ENCODE measurements at places on chromosomes 12 and 14. TPM values are rescaled to one million over a fixed set of nuclear protein-coding genes. Genes with fewer than 3 reads are reported as not detected.
A peak's percentile ranks its signal among the peaks of the same experiment; 100 is the strongest.

Gene FAM186B
- total RNA-seq: 0.18 TPM

Gene TRHDE
- not detected for total RNA-seq

Gene VRTN
- not detected for total RNA-seq

Gene CRACR2A
- total RNA-seq: 7.3 TPM

Gene STYK1
- 0.74 TPM for total RNA-seq

GRCh38 chr14:88482524-88482923 lies 72.3 kb downstream of the PTPN21 start:
- no peak for DNase-seq

GRCh38 chr12:28278499-28278898 lies 88.2 kb downstream of the CCDC91 start:
- no peak for DNase-seq

- DNase-seq: no peak
Observed at GRCh38 chr12:31524791-31525495, 66.0 kb downstream of the DENND5B start.

DNA sequence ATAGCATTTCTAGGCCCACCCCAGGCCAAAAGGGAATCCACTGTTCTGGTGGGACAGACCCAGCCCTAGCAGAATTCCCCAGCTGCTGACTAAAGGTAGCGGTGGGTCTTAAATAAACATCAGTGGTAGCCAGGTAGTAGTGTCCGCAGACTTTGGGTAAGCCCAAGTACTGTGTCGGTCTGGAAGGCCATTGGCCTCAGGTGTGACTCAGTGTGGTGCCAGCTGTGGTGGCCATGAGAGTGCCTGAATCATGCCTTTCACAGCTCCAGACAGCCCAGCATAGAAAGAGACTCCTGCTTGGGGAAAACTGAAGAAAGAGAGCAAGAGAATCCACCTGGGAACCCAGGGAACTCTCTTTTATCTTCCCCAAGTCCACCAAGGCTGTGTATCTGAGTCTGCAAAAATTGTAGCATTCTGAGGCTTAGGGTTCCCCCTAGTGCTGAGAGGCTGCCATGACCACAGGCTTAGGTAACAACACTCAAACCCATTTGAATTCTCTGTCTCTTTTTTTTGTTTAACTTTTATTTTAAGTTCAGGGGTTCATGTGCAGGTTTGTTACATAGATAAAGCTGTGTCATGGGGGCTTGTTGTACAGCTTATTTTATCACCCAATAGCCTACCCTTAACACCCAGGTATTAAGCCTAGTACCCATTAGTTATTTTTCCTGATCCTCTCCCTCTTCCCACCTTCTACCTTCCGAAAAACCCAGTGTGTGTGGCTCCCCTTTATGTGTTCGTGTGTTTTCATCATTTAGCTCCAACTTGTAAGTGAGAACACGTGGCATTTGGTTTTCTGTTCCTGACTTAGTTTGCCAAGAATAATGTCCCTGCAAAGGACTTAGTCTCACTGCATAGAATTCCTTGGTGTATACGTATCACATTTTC lies 16.7 kb upstream of the CD163L1 start:
- DNase-seq: no peak

- DNase-seq: no peak
Observed at GRCh38 chr12:100895192-100895591, 100.6 kb downstream of the ANO4 start.

GRCh38 chr12:13450231-13451080 lies 253.9 kb downstream of the EMP1 start:
- DNase-seq: no peak

DNA sequence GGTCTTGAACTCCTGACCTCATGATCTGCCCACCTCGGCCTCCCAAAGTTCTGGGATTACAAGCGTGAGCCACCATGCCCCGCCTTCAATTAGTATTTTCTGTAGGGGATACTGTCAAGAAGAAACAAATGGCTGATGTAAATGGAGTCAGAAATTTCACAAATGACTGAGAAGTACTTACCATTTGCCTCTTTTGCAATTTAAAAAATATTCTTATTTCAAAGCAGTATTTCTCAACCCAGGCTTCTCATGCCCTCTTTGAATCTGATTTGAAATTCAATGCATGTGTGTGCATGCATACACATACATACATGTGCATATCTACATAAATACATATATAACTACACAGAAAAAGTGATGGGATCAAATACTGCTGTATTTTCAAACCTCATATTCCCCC lies 4.4 kb downstream of the PSMA6 start:
- DNase-seq: no peak

DNA sequence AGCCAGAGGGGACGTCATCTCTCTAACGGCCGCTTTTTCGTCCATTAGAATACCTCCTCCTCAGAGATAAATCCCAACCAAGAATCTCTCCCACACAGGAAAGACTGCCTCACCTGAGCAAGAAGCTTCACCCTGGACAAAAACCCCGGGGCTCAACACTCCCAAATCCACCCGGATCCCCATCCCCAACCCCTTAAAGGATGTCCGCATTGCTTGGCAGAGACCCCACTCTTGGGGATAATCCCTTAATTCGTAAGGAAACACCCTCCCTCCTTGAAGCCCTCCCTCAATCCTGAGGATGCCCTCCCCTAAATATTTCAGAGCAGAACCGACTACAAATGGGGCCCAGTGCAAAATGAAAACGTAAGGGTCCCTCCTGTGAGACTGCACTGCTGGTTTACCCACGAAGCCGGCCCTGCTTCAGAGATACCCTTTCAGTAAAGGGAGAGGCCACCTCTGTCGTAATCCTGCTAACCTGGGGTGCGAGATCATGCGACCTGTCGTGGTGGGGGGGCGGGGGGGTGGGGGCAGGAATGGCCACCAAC lies 655 bp upstream of the DYNLL1 start:
- no peak for DNase-seq

GRCh38 chr12:109624467-109624866 lies 50.9 kb downstream of the MVK start:
- DNase-seq: no peak

DNA sequence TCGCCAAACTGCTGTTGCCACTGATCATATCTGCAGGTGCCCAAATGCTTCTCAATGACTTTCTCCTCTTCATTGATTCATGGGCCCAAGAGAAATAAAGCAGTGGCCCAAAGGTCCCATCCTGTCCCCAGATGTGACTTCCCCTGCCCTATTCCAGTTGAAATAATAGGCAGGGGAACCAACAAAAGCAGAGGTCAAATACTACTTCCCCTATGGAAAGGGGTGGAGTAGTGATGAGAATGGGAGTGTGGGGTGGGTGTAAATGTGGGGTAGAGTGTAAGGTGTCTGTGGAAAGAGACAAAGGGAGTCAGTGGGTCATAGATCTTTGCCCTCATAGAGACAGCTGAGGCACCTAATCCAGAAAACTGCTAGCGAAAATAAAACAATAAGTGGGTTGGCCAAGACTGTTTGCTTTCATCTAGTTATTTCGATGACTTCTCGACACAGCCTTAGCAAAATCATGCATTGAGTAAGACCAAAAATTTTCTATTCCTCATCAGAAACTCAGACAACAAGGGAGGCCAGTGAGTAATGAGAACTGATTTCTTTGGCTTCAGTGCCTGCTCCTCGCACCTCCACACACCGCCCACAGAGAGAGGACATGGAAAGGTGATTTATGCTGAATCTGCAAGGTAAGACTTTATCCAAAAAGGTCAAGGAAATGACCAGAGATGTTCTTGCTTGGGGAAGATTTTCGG lies 10.9 kb upstream of the IL22 start:
- DNase-seq: no peak

DNA sequence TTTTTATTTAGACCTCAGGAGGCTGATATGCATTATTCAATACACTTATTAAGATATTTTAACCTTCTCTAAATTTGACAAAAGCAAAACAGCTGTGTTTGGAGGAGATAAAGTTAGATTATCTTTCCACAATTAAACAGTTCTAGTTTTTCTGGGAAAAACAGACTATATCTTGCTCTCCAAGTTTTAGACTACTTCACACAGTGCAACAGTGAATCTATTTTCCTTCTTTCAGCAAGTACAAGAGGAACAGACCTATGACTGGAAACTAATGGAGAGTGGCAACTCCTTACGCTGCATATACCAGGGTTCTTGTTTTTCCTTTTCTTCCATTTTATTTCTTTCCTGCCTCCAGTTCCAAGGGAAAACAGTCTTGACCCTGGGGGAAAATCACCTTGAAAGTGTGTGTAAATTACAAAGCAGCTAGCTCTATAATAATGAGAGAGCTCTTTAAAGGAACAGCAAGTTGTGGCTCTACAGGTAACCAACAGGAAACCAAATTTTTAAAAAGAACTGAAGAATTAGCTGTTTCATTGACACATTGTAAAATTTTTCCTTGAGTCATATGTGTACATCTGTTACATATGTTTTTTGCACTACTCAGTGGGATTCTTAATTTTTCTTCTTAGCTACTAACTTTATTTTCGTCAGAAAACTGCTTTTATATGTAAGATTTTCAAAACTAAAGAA lies 27.4 kb downstream of the DNM1L start:
- no peak for DNase-seq

- peak; percentile 11 for DNase-seq
Observed at GRCh38 chr14:78519863-78520262, 349.7 kb downstream of the NRXN3 start.

GRCh38 chr12:120993496-120993895 lies 15.2 kb downstream of the HNF1A start:
- no peak for DNase-seq

DNA sequence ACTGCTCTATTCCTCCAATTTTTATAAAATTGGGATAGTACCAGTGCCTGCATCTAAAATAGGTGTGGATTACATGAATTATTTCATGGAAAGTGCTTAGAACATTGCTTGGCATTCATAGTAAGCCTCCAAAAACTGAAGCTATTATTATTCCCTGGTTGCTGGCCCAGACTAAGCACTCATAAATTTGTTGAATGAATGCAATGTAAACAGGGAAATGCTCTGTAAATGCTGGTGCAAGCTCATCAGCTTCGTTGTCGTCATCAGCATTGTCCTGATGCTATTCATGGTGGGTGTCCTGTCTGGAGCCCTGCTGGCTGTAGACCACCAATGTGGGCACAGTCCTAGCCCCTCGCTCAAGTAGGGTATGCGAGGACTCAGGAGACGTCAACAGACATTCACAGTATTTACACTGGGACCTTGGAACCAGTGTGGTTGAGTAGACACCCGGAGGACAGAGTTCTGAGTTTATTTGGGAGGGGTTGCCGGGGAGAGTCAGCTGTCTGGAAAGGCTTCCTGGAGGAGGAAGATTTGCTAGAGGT lies 16.5 kb downstream of the BDKRB2 start:
- DNase-seq: no peak

DNA sequence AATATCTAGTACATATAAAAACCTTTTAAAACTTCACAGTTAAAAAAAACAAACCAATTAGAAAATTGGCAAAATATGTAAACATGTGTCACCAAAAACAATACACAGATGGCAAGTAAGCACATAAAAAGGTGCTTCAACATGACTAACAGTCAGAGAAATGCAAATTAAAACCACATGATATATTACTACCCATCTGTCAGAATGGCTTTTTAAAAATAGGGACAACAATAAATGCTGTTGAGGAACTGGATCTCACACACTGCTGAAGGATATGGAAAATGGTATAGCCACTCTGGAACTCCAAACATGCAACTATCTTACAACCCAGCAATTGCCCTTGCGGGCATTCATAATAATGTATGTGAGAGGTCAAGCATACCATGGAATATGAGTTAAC lies 1153.6 kb downstream of the FLRT2 start:
- DNase-seq: no peak

Data from activated naive CD4-positive, alpha-beta T cell treated with anti-CD3 and anti-CD28 coated beads, Interleukin-2, amount 50 U/mL, for 72 hours (primary cell).